Pons (tissue), 1 donor: ENCODE measurements at places on chromosomes 4 and X.
A peak's percentile ranks its signal among the peaks of the same experiment; 100 is the strongest.

GRCh38 chrX:146264763-146265375, 447.2 kb downstream of the SLITRK2 start:
- DNase-seq = peak; percentile 1

GRCh38 chr4:153013202-153013977, 77.3 kb downstream of the FHDC1 start:
- no peak for DNase-seq

GRCh38 chr4:137083571-137084135, 448.6 kb downstream of the PCDH18 start:
- no peak for DNase-seq

GRCh38 chr4:140057701-140058100, 96.3 kb downstream of the MAML3 start:
- DNase-seq = no peak

DNA sequence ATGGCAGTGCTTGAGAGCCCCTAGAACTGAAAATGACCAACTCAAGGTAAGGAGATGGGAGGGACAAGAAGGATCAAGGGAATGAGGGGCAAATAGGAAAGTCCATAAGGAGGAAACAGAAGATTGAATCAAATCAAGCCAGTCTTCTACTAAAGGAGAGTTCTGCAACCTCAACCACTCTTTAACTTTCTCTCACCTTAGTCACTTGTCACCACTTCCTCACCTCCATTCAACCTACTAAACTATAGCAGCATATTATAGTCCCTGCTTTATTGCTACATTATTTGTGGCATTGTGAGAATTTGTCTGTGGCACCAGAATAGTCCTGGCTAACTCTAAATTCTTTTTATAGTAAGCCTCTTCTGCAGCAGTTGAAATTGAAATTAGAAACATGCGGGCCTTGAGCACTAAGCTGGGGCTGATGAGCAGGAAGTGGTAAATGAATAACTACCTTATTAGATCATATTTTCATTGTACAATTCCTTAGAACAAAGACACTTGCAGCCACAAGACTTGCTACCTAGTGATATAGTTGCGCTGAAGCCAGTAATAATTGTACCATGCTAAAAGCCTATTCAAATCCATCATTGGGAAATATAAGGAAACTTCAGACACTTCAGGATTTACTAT, 336.9 kb downstream of the ZNF674 start:
- DNase-seq = no peak

DNA sequence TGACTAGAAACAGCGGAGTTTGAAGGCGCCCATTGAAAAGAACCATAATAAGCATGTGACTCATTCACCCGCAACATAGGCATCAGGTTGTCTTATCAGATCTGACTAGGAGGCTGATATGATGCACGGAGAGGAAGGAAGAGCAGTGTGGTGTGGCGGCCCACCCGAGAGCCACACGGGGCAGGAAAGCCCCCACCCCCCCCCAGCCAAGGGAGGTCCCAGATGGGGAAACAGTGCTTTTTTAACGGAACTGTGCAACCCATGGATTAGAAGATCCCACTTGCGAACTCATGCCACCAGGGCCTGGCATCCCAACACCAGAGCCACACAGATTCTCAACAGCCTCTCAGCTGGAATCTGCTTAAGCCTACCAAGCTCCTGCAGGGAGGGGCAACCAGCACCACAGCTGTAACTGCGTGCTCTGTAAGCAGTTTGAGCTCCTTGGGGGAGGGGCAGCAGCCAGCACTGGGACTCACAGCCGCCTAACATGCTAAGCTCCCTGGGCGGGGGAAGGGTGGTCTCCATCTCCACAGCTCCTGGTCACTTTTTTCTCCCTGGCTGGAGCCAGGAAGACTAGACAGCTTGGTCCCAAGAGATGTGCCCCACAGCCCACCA, 466.2 kb downstream of the PDGFC start:
- DNase-seq = no peak

- DNase-seq = no peak
These were observed 188.4 kb downstream of the SLC7A11 start for GRCh38 chr4:138053641-138054301.

GRCh38 chrX:109704563-109704962, 28.5 kb downstream of the ACSL4 start:
- DNase-seq = no peak

DNA sequence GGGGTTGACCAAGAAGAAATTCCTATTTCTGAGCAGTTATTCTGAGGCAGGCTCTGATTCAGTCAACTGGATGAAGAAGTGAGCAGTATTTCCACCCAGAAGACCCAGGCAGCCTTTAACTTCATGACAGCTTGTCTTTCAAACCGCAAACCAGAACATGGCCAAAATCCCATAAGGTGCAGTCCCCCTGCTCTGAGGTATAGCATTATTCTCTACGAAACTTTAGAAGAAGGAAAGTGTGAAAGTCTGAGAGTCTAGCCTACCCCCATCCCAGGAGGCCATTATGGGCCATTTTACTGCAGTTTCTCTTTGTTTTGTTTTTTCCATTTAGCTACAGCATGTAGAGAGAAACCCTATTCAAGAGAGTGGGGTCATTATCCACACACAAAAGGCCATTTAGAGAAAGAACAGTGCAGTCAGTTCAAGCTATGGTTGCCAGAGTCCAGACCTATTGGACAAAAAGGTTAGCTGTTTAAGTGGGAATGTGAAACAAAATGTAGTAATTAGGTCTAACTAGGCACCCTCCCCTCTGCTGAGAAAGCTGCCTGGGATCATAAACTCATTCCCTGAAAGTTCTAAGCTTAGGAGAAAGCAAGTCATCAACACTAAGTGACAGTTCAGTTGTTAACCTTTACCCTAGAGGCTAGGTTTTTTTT, 52.1 kb upstream of the RASGEF1B start:
- peak; percentile 95 for DNase-seq

DNA sequence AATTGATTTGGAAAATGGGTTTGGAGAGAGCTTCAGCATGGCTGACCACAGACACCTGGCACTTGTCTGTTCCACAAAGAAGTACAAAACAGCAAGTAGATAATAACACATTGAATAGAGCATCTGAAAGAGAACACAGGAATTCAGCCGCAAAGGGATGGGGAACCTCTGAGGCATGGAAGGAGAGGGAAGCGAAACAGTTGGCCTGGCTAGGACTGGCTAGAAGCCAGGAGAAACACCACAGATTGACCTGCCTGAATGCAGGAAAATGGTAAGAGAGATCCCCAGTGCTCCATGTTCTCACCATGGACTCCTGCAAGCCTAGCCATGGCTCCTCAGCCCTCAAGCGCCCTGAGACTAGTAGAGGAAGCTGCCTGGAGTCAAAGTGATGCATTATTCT, 169.7 kb upstream of the SH3RF1 start:
- DNase-seq = peak; percentile 40

DNA sequence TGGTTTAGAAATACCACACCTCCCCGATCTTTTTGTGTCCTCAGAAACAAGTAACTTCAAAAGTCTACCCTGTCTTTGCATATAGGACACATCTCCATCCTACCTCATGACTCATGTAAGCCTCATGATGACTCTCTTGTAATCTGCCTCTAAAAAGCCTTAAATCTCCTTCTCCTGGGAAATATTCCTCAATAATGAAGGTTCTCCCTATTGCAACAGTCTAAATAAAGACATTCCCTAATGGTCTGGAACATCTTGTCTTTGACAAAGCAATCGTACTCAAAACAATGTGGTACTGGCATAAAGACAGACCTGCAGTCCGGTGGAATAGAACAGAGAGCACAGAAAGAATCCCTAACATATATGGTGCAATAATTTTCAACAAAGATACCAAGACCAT, 257.7 kb downstream of the OPHN1 start:
- no peak for DNase-seq

- DNase-seq = no peak
These were observed 56.6 kb upstream of the PACRGL start for GRCh38 chr4:20643631-20644030.

DNA sequence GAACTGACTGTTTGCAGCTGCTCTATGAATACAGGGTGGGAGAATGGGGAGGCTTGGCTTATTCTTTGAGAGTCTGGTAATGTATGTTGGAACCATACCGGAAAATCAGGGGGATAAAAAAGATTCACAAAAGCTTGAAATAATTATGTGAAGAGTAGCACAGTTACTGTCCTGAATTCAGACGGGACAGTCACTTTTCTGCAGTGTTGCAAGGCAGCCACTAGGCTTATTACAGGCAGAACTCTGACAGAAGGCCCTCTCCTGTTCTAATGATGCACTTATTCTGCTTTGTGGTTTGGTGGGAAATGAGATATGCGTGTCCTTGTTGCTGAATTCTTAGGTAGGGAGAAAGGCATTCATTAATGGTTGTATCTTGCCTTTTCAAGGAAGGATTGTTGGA, 37.2 kb downstream of the GUCY1B1 start:
- DNase-seq = no peak

DNA sequence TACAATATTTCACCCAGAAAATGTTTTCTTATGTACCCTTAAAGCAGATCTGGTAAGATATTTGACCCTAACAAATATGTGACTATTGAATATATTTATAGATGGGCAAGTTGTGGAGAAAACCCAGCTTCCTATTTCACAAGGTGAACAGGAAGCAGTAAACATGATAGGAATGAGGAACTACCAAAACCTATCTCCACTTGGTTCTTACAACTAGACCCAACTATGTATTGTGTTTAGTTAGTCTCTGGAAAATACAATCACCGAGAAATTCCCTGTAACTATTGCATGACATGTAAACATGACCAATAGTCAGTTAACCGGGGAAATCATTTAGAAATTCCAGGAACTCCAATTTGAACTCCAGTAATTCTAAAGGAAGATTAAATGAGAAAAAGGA, 8.4 kb upstream of the RXFP1 start:
- no peak for DNase-seq

- DNase-seq = peak; percentile 4
These were observed 1337.8 kb upstream of the DIAPH2 start for GRCh38 chrX:95346856-95347255.

DNA sequence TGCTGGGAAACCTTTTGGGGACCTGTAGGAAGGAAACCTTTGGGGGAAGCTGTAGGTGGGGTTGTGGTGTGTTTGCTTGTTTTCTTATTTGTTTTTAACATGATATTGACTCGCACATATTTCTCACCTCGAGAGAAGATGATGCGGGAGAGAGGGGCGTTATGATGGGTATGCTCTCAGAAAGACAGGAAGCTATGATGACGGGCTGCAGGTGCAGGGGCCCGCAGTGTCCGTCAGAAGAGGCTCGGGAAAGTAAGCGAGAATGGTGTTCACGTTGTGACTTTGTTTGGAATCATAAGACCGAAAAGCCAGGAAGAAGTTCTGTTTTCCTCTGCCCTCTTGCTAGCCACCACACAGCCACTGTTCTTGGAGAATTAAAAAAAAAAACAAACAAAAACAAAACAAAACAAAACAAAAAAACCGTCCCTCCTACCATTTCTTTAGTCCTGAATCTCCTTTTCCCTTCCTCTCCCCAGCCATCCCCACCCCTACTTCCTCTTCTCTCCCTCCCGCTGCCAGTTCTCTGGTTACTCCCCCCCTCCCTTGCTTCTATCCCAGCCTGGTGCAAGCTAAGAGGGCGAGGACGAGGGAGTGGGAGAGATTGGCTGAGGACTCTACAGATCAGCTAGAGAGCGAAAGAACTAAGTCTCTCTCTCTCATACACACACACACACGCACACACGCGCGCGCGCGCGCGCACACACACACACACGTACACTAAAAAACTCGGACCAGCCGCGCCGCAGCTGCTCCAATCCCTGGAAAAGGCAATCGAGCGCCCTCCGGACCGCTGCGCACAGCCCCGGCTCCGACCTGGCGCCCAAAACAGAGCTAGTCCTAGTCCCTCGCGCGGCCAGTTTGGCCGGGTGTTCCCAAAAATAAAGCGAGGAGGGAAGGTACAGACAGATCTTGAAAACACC, at the start of gene BMP3:
BMP3 (plus strand) TSS at position 648 of the 920 bp plus-strand sequence. CDS start 577 bp downstream, outside the sequence.
- no peak for DNase-seq

- DNase-seq = no peak
These were observed 9.6 kb downstream of the SGMS2 start for GRCh38 chr4:107834241-107834794.

DNA sequence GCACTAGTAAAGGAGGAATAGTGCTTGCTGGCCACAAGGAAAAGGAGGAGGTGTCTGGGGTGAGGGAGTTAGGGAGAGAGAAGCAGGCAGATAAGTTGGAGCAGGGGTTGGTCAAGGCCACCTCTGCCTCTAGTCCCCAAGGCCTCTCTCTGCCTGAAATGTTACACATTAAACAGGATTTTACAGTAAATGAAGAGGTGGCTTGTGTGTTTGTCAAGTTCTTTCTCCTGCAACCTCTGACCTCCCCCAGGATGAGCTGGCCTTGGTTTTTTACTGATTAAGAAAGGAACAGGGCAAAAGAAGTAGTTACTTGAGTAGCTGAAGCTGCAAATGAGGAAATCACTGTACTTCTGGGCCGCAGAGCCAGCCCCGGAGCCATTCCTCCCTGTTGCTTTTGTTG, 2.0 kb downstream of the GJB1 start:
- DNase-seq = no peak

DNA sequence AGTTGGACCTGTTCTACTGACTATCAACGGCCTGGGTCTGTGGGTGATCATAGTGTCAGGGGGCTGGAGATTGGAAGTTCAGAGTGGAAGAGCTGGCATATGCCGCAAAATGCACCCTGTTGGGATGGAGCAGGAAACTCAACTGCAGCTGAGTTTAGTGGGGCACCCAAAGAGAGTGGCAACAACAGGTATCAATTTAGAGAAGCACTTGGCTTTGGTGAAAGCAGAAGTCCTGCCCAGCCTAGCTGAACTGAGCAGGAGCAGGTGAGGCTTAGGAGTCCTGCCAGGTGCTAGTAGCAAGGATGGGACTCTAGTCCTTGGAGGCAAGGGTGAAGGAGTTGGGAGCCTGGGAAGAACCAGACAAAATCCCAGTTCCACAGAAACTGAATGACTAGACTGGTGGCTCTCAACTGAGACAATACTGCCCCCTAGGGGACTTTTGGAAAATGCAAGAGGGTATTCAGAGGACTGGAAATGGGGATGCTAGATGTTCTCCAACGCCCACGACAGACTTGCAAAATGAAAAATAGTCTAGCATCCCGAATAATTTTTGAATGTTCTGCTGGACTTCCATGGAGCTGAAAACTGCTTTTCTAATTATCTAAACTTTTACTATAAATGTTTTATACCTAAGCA, 49.4 kb downstream of the RTL9 start:
- peak; percentile 63 for DNase-seq

DNA sequence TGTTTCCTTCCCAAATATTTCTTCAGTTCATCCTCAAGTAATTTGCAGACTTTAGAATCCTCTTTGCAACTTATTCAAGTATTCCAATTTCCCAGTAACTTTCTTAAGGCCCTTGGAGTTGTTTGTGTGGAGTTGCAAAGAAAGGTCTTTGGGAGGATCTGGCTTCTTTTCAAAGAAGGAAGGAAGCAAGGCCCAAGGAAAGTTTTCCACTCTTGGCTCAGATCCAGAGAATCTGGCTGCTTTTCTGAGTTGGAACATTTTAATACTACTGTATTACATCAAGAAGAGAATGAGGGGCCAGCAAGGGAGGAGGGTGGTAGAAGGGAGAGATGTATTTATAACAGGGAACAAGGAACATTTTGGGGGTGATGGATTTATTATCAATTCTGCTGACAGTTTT, 10.5 kb downstream of the CDX4 start:
- DNase-seq = no peak

GRCh38 chrX:133561251-133561650, 146.0 kb upstream of the GPC4 start:
- DNase-seq = no peak

- no peak for DNase-seq
These were observed 470.5 kb downstream of the BCOR start for GRCh38 chrX:39627257-39627656.
